ENCODE measurements at places on chromosomes 3 and 15.
A peak's percentile ranks its signal among the peaks of the same experiment; 100 is the strongest.

GRCh38 chr3:2714834-2715233 lies 395.3 kb downstream of the IL5RA start:
- no peak for DNase-seq

DNA sequence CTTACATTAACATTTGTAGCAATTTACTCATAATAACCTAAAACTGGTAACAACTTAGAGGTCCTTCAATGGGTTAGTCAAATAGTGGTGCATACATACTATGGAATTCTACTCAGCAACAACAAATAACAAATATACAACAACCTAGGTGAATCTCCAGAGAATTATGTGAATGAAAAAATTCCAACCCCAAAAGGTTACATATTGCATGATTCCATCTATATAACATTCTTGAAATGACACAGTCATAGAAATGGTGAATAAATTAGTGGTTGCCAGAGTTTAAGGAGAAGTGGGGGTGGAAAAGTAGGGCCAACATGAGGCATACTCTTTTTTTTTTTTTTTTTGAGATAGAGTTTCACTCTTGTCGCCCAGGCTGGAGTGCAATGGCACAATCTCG lies 12.7 kb upstream of the SNTN start:
- no peak for DNase-seq

GRCh38 chr3:58116985-58117384 lies 93.8 kb downstream of the DNASE1L3 start:
- no peak for DNase-seq

GRCh38 chr3:55884066-55884465 lies 397.0 kb upstream of the WNT5A start:
- no peak for DNase-seq

GRCh38 chr3:183975981-183976662 lies 41.6 kb downstream of the ABCC5 start:
- no peak for DNase-seq

GRCh38 chr3:40511031-40511718 lies 5.3 kb downstream of the ZNF620 start:
- DNase-seq: no peak

- no peak for DNase-seq
These were observed 35.5 kb downstream of the EOMES start for GRCh38 chr3:27686642-27687041.

DNA sequence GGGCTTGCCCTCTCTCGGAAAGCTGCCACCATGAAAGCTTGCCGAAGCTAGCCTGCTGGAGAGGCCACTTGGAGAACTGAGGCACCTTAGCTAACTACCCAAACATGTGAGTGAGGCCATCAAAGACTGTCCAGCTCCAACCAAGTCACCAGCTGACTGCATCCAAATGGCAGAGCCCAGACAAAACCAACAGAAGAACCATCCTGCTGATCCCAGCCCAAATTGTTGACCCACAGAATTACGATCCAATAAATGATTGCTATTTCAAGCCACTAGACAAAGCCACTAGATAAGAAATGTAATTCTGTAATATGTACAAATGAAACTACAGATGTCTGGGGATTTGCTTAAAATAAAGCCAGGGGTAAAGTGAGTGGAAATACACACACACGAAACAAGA lies 109.8 kb upstream of the TRPM1 start:
- no peak for DNase-seq

DNA sequence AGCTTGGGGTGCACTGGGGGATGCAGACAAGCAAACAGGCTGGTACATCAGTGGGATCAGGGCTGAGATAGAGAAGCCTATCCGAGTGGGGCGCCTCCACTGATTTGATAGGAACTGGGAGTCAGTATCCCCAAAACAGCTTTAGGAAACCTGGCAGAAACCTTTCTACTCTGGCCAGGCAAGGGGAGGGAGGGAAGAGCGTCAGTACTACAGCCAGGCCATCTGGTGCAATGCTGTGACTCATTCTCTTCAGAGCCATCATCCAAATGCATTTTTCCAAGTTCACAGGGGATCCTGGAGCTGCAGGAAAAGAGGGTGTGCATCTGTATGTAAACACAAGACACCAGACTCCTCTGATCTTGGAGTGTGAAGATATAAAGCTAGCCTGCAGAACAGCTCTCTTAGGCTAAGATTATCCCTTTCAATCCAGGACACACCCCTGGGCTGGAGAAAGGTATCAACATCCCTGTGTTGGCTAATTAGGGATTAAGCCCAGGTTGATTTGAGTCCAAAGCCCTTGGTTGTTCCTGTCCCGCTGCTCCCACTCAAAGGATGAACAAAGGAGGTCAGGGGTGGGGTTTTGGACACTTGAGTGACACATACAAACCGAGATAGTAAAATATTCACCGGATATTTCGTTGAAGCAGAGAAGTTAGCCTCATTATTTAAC lies 9.3 kb downstream of the GALNT15 start:
- no peak for DNase-seq

GRCh38 chr3:184562878-184563560 lies 1.4 kb downstream of the EPHB3 start:
- no peak for DNase-seq

GRCh38 chr3:169722724-169723123 lies 42.1 kb downstream of the TERC start:
- DNase-seq: no peak

GRCh38 chr15:52378746-52379394 lies 83.3 kb upstream of the MYO5C start:
- DNase-seq: no peak

- DNase-seq: no peak
These were observed 189.2 kb upstream of the SETMAR start for GRCh38 chr3:4113811-4114522.

- DNase-seq: no peak
These were observed 5.3 kb downstream of the CCDC80 start for GRCh38 chr3:112635674-112636073.

GRCh38 chr15:27036210-27036609 lies 65.2 kb downstream of the GABRG3 start:
- no peak for DNase-seq

- no peak for DNase-seq
These were observed 95.1 kb downstream of the OXSM start for GRCh38 chr3:25884981-25885380.

DNA sequence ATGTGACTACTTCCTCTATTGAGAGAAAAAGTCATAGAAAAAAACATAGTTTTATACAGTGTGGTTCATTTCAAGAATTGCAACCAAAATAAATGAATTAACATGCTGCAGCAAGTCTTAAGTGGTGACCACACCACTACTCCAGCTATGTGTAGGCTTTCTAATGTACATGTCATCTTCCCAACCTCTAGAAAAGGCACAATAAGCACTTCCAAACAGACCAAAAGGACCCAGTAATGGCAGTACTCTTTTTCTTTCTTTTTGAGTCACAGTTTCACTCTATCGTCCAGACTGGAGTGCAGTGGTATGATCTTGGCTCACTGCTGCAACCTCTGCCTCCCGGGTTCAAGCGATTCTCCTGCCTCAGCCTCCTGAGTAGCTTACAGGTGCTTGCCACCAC lies 219.3 kb upstream of the KBTBD8 start:
- DNase-seq: no peak

GRCh38 chr15:77107531-77108355 lies 36.8 kb upstream of the TSPAN3 start:
- DNase-seq: peak; percentile 33

GRCh38 chr3:100590114-100590839 lies 19.1 kb upstream of the ADGRG7 start:
- peak; percentile 70 for DNase-seq

DNA sequence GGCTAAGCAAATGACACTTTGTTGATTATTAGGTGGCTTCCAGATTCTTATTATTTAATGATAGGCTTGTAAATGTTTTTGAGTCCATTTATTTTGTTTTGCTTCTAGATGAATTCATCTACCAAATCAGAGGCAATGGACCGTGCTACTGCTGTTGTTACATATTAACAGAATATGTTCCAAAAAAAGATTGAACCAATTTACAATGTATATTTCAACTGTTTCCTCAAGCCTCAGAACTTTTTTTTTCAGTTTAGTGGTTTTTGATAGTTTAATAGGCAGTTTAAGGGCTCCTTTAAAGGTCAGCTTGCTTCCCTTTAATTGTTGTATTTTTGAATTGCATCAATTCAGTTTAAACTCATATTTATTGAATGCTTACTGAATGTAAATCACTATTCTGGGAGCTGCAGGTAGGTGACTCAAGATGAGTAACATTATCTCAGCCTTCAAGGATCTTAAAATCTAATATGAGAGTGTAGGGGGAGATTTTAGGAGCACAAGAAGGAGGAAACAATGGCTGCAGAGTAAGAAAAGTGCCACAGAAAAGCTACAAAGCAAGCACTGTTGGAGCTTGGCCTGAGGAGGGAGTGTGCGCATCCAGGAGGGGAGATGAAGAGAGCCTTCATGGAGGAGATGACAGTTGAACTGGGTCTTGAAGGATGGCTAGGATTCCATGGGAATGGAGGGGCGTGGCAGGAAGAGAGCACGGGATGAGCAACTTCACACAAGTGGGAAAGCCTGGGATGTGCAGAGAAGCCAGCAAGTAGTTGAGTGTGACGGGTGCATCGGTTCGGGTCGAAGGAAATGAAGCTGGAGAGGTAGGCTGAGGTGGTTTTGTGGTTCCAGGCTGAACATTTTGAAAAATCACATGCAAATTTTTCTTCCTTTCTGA lies 14.7 kb downstream of the MAP2K1 start:
- DNase-seq: peak; percentile 21

GRCh38 chr3:125957674-125958510 lies 11.1 kb upstream of the ROPN1B start:
- no peak for DNase-seq

GRCh38 chr3:138694287-138695007 lies 85.9 kb downstream of the FAIM start:
- no peak for DNase-seq

DNA sequence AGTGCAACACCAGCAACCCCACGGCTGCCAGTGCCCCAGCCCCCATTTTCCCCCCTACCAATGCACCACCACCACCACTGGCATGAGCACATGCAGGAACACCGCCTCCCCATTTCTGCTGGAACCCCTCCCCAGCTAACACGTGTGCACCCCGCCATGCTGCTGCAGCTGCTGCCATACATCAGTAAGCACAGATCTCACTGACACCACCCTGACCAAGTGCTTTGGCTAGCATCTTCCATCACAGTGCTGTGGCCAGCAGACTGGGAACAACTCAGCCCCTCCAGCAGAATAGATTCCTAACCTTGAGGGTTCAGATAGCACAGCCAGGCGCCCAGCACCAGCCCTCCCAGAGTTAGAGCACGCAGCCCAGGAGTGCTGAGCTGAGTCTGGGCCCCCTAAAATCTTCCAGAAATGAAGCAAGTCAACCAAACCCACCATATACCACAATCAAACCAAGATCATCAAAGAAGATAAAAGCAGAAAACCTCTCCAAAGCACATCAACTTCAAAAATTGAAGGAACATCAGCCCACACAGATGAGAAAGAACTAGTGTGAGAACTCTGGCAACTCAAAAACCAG lies 81.2 kb upstream of the CDV3 start:
- DNase-seq: no peak

DNA sequence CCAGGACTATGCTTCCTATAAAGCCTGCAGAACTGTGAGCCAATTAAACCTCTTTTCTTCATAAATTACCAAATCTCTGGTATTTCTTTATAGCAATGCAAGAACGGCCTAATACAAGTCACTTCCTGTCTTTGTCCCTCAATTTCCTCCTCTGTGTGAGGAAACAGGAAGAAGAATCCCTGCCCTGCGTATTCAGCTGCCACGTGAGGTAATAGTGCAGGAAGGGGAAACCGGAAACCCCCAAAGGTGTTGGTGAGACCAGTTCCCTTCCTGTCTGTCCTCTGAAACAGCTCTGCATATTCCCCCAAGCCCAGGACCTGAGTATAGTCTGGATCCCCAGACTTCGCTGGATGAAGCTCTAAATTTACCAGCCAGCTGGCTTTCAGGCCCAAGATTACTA lies 18.1 kb upstream of the PTPN23 start:
- DNase-seq: peak; percentile 40

- DNase-seq: no peak
These were observed 105.6 kb downstream of the MEIS2 start for GRCh38 chr15:36994790-36995189.

GRCh38 chr15:80459380-80459779 lies 55.2 kb downstream of the ARNT2 start:
- DNase-seq: no peak

DNA sequence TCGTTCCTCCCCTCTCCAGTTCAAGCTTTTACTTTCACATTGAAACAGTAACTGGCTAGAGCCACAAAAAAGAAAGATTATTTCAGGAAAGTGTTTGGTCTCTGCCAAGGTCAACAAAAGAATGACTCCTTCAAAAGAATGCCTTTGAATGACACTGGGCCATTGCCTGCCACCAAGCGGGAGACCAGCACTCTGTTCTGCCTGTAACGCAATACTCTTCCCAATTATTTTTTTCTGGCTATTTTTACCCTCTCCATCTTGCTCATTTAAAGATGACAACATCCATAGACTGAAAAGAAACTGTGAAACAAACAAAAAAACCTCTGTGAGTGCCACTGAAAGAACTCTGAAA lies 37.3 kb downstream of the EHHADH start:
- no peak for DNase-seq

GRCh38 chr15:25175789-25176615 lies 221.2 kb downstream of the SNRPN start:
- no peak for DNase-seq

GRCh38 chr3:58009026-58009748 lies 965 bp downstream of the FLNB start:
- peak; percentile 33 for DNase-seq

- DNase-seq: no peak
These were observed 21.0 kb downstream of the BOC start for GRCh38 chr3:113232342-113232741.
